ENCODE measurements at places on chromosomes 13 and 19.

GRCh38 chr13:102386461-102386860, 15.4 kb downstream of the FGF14 start:
- no peak for DNase-seq

DNA sequence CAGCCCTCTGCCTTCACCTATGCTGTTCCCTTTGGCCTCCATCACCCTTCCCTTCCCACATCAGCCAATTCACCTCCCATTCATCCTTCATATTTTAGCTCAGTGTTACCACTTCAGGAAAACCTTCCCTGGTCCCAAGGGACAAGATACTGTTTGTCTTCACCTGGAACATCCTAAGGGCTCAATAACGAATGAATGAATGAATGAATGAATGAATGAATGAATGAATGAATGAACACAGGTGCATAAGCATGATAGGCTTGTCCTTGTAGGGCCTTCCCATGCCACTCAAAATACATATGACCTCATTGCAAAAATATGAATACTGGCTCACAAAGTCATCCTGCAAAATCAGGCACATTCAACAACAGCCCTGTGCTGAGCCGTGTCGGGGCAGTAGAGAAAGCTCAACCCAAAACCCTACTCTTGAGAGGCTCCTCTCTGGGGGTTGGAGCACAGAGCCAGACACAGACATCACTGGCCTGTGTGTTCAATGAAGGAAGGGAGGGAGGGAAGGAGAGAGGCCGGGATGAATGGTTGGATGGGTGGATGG, 33.7 kb upstream of the TPM4 start:
- DNase-seq: no peak

GRCh38 chr13:102359264-102359663, 42.6 kb downstream of the FGF14 start:
- DNase-seq: no peak

DNA sequence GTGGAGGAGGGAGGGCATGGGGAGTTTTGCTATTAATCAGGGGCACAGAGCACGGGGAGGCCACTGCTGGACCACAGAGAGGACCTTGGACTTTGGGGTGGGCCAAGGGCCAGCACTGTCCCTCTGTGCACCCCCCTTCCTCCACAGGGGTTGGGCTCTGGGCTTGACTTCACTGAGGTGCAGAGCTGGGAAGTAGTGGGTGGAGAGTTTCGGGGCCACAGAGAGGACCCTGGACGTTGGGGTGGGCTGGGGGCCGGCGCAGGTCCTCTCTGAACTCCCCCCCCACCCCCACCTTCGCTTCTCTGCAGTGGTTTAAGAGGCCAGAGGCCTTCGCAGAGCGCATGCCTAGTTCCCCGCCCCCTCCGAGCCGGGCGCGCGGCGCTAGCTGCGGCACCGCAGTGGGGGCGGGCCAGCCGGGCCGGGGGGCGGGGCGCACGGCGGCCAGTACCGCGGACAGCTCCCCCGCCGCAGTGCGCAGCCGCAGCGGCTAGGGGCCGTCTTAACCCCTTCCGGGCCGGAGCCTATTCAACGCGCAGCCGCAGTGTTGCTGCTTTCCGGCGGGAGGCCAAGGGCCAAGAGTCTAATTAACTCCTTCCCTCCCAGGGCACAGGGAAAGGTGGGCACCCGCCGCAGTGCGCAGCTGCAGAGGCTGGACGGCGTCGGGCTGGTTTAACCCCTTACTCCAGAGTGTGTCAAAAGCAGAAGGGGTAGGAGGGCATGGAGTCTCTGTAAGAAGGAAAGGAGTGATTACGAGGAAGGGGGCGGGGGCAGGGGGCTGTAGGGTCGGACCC, 3.7 kb downstream of the KCNC3 start:
- no peak for DNase-seq

DNA sequence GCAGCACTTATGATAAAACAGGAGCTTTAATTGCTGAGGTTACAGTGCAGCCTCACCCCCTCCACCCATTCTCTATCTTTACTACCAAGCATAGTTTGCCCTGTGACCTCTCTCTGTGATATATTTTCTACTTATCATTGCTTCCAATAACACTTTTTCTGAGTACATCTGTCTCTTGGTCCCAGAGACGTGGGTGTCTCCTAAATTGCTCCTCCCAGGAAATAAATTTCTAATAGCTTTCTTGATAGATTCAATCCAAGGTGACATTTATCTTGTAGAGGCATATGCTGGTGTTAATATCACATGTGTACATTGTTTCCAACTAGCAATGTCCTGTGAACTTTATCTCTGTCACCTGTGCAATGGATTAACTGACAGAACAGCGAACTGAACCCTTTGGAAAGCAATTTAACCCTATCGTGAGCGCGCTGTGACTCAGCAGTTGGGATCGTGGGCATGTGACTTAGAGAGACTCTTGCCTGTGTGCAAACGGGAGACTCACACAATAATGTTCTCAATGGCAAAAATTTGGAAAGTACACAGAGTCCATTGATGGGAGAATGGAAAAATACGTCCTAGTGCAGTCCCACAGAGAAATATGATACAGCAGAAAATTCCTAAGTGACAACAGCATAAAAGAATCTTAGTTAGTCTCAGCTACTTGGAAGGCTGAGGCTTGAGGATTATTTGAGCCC, 7.0 kb upstream of the MAP2K2 start:
- DNase-seq: no peak

DNA sequence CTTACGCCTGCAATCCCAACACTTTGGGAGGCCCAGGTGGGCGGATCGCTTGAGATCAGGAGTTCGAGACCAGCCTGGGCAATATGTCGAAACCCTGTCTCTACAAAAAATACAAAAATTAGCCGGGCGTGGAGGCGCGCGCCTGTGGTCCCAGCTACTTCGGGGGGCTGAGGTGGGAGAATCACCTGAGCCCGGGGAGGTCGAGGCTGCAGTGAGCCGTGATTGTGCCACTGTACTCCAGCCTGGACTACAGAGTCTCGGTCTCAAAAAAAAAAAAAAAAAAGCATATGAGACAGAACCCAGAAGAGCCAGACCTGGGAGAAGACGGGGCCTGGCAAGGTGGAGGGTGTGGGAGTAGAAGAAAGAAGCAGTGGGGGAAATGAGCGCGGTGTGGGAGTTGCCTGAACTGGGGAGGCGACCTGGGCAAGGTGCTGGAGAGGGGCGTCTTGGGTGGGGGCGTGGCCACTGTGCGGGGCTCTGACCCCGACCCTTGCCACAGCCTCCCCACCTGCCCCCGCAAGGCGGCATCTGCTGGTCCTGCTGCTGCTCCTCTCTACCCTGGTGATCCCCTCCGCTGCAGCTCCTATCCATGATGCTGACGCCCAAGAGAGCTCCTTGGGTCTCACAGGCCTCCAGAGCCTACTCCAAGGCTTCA, 533 bp downstream of the DKKL1 start:
- DNase-seq: no peak

DNA sequence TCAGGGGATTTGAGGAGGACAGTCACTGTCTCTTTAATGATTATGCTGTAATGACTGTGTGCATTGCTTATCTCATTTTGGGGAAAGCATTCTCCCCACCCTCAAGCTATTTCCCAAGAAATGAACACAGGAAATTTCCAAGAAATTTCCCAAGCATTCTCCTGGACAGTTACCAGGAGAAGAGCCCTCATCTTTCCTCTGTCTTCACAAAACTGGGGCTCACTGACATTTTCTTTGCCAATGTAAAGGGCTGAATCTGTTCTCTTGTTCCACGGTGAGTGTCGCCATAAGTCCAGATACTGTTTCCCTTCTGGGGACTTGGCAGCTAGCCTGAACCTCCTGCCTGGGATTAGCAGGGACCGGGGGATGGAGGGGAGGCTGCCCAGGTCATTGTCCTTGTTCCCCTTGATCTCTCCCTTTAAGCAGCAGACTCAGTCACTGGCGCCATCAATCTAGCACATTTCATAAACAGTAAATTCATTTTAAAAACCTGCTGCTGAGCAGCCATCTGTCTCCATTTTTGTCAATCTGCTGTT, 172.8 kb downstream of the DNAJC15 start:
- peak; percentile 7 for DNase-seq

GRCh38 chr13:99040536-99041131, 62.8 kb upstream of the DOCK9 start:
- DNase-seq: no peak

GRCh38 chr19:29712744-29713516, 2.1 kb downstream of the C19orf12 start:
- DNase-seq: no peak

DNA sequence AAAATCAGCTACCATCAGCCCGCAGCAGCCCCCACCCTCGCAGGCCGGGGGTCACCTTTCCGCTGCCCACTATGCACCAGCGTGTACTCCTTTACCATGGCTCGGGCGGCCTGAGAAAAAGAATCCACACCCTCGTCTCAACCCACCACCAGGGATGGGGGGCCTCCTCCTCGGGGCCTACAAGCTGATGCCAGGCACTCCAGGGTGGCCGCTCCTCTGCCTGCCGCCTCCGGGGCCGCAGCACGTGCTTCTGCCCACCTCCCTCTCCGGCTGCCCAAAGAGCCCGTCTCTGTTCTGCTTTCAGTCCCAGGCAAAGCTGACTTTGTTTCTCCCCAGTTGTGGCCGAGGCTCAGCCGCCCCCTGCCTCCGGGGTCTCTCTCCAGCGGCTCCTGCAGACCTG, 11.1 kb upstream of the MEX3D start:
- no peak for DNase-seq

GRCh38 chr13:100675661-100676129, 1.1 kb upstream of the TMTC4 start:
- no peak for DNase-seq

DNA sequence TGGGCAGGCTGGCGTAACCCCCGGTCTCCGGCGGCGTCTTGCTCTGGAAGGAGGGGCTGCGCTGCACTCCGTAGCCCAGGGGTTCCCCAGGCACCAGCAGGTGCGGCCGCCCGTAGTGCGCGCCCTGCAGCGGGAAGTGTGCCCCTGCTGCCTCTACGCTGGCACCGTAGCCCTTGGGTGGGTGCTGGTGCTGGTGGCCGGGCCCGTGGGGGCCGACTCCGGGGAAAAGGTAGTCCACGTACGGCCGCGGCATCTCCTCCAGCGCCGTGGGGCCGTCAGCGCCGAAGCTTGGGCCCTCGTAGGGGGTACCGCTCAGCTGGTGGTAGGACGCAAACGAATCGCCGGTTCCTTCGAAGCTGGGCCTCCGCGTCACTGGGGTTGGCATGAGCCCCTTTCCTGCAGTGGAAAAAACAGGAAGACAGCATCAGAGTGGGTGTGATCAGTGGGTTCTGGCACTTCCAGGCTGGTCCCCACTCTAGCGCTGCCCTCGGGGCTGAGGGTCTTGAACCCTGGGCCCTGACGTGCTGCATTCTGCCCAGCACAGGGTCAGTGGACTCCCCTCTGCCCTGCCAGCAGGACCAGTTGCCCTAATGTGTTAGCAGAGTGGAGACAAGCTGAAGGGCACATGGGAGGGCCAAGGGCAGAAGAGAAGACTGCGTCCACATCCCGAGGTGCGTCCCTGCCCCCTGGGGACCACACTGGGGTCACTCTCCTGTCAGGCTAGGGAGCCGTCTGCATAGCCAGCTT, 72.3 kb downstream of the LATS2 start:
- DNase-seq: no peak

GRCh38 chr19:7658219-7658686, 10.6 kb upstream of the RETN start:
- DNase-seq: no peak

DNA sequence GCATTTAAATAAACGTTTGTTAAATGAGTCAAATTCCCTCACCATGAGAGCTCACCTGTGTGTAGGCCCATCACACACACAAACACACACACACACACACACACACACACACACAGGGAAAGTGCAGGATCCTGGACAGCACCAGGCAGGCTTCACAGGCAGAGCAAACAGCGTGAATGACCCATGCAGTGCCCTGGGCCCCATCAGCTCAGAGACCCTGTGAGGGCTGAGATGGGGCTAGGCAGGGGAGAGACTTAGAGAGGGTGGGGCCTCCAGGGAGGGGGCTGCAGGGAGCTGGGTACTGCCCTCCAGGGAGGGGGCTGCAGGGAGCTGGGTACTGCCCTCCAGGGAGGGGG, 8.5 kb upstream of the CEACAM5 start:
- no peak for DNase-seq

GRCh38 chr19:45070861-45071544, 5.3 kb downstream of the ZNF296 start:
- no peak for DNase-seq

DNA sequence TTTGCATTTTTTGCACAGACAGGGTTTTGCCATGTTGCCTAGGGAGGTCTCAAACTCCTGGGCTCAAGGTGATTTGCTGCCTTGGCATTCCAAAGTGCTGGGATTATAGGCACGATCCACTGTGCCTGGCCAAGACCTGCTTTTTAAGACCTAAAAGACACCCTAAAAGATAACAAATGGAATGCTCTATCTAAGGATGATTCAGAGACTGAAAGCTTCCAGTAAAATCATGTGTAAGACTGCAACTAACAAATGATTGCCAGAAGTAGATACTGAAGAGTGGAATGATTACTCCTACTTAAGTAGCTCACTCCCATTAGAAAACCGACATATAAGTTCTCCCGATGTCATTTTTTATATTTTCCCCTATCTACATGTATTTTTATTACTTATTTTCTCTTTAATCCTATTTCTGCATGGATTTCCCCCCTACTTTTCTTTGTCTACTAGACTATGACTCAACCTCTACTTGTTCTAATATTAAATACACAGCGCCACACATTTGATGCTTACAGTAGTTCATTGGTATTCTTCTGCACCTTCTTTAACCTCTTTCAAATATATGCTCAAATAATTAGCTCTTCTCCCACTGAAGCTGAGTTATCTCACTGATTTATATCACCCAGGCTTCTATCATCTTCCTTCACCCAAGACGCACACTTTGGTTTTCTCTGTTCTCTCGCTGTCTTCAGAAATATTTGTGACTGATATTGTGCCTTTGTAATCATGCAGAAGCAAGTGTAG, 32.2 kb upstream of the KLF12 start:
- no peak for DNase-seq

- no peak for DNase-seq
These were observed 17.2 kb downstream of the KCNC3 start for GRCh38 chr19:50311723-50312635.

- no peak for DNase-seq
These were observed 362 bp downstream of the WTIP start for GRCh38 chr19:34481861-34482379.

DNA sequence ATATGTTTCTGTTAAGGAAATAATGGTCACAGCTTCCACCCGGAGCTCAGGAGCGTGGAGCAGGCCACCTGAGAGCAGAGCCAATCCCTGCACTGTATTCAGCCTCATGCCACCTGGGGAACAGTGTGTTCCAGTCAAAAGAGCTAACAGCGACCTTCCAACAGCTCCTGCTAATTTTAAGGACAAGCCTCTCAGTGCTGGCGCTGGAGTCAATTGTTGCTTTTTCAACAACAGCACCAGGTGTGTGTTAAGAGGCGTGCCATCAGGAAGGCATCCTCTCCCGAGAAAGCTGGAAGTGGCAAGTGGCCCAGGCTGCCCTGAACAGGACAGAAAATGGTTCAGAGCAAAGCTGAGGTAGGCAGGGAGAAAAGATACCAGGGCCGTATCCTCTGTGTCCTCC, 102.0 kb downstream of the CACNA1A start:
- no peak for DNase-seq

GRCh38 chr19:40255619-40256166, 29.2 kb upstream of the CCNP start:
- no peak for DNase-seq

- DNase-seq: no peak
These were observed 311.9 kb downstream of the COG6 start for GRCh38 chr13:39967199-39967959.

- no peak for DNase-seq
These were observed 17.6 kb downstream of the WDFY2 start for GRCh38 chr13:51601601-51602565.

GRCh38 chr13:65149687-65150086, 2080.4 kb downstream of the PCDH9 start:
- no peak for DNase-seq
